ENCODE measurements at places on chromosomes 13 and 19.

GRCh38 chr19:58579473-58580142 lies 6.5 kb upstream of the MZF1 start:
- no peak for DNase-seq
- H3K36me3 ChIP-seq = peaks cover 16% of the 10 kb centered on the region
- H3K4me3 ChIP-seq = peak overlapping the region; percentile 1
- peak overlapping the region; percentile 30 for H3K27ac ChIP-seq
- H3K27me3 ChIP-seq = peaks cover 4% of the 10 kb centered on the region

DNA sequence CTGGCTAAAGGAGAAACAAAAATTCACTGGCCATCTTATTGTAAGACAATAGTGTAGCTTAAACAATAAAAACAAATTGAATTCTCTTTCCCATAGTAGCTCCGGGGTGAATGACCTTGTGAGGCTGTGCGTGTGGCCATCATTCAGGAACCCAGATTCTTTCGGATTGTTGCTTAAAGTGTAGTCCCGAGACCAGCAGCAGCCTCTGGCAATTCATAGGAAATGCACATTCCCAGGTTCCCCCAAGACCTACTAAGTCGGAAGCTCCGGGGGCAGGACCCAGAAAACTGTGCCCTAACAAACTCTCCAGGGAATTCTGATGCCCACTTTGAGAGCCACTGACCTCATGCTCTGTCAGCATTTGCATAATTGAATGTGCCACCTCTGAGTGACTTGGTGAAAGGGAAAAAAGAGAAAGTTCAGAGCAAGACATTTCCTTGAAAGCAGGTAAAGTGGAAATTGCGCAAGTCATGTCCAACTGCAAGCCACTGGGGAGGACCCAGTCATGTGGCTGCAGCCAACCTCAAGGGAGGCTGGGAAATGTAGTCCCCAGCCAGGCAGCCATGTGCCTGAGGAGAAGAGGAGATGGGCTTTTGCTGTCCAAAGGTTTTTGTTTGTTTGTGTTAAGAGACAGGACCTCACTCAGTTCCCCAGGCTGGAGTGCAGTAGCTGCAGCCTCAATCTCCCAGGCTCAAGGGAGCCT lies 50.7 kb upstream of the PNMA8B start:
- peak overlapping the region; percentile 67 for H3K27ac ChIP-seq
- H3K27me3 ChIP-seq = peaks cover 5% of the 10 kb centered on the region
- H3K36me3 ChIP-seq = no peaks in the 10 kb centered on the region
- no peak overlapping the region for H3K4me3 ChIP-seq
- DNase-seq = peak; percentile 49

DNA sequence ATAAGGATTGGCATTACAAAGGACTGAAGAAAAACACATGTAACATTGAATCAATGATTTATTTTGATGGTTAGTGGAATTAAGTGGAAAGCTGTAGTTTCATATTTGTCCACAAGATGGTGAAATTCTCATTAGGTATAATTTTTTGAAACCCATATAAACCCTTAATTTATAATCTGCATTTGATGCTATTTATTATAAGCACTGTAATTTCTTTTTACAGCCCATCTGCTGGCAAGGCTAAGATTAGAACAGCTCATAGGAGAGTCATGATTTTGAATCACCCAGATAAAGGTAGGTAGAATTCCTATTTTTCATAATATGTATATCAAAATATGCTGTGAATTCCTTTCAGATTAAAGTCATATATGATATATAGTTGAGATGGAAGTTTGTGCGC lies 62.2 kb downstream of the DNAJC15 start:
- H3K27me3 ChIP-seq = no peaks in the 10 kb centered on the region
- no peak for DNase-seq
- no peak overlapping the region for H3K27ac ChIP-seq

DNA sequence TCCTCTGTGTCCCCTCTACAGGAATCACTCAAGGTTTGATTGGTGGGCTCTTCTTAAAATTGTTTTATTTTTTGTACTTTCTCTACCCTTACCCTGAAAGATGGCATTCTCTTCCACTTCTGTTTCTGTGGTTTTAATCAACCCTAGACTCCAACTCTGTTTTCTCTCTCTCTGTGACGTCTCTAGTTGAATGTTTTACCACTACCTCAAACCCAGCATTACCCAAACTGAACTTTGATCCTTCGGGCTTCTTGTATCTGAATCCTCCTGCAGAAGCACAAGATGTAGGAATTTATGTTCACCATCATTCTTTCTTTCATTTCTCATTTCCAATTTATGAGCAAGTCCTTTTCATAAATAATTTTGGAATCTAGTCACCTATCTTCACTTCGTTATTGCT lies 39.9 kb downstream of the PCCA start:
- no peak overlapping the region for H3K4me3 ChIP-seq
- H3K27ac ChIP-seq = no peak overlapping the region
- H3K36me3 ChIP-seq = no peaks in the 10 kb centered on the region

GRCh38 chr19:49798574-49798973 lies 14.5 kb downstream of the FUZ start:
- H3K27me3 ChIP-seq = peaks cover 18% of the 10 kb centered on the region
- H3K36me3 ChIP-seq = peaks cover 35% of the 10 kb centered on the region
- no peak overlapping the region for H3K27ac ChIP-seq
- no peak for DNase-seq
- no peak overlapping the region for H3K4me3 ChIP-seq

- peak overlapping the region; percentile 89 for H3K27ac ChIP-seq
- H3K36me3 ChIP-seq = peaks cover 65% of the 10 kb centered on the region
- H3K4me1 ChIP-seq = peaks cover 63% of the 10 kb centered on the region
- no peak for DNase-seq
- peaks cover 7% of the 10 kb centered on the region for H3K27me3 ChIP-seq
These were observed 6.0 kb upstream of the CCDC97 start for GRCh38 chr19:41303954-41304353.

GRCh38 chr19:54062643-54063042 lies 1.1 kb downstream of the VSTM1 start:
- H3K36me3 ChIP-seq = no peaks in the 10 kb centered on the region
- H3K27me3 ChIP-seq = peaks cover 2% of the 10 kb centered on the region
- DNase-seq = no peak
- H3K4me3 ChIP-seq = no peak overlapping the region
- no peaks in the 10 kb centered on the region for H3K4me1 ChIP-seq

- no peak for DNase-seq
- no peak overlapping the region for H3K27ac ChIP-seq
- peaks cover 1% of the 10 kb centered on the region for H3K27me3 ChIP-seq
- no peaks in the 10 kb centered on the region for H3K4me1 ChIP-seq
These were observed 571.1 kb downstream of the MYO16 start for GRCh38 chr13:109200556-109200955.

- H3K4me3 ChIP-seq = peak overlapping the region; percentile 37
- H3K27ac ChIP-seq = no peak overlapping the region
- peaks cover 7% of the 10 kb centered on the region for H3K27me3 ChIP-seq
- no peaks in the 10 kb centered on the region for H3K4me1 ChIP-seq
- peaks cover 38% of the 10 kb centered on the region for H3K36me3 ChIP-seq
These were observed 8.2 kb upstream of the INAFM1 start for GRCh38 chr19:47266401-47266941.

DNA sequence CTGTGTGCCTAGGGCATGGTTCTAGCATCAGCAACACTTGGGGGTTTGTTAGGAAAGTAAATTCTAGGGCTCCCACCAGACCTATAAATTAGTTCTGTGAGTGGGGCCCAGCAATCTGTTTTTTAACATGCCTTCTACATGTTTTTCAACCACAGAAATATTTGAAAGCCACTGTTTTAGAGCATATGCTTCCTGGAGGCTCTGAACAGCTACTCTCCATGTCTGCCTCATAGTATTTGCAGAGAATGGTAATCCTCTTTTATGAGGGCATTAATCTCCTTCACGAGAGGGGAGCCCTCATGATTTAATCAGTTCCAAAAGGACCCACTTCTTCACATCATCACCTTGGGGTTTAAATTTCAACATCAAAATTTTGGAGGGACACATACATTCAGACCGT lies 6.0 kb downstream of the SPATA13 start:
- H3K27me3 ChIP-seq = peaks cover 8% of the 10 kb centered on the region
- no peak overlapping the region for H3K4me3 ChIP-seq
- no peak for DNase-seq
- no peaks in the 10 kb centered on the region for H3K36me3 ChIP-seq
- H3K4me1 ChIP-seq = peaks cover 11% of the 10 kb centered on the region

DNA sequence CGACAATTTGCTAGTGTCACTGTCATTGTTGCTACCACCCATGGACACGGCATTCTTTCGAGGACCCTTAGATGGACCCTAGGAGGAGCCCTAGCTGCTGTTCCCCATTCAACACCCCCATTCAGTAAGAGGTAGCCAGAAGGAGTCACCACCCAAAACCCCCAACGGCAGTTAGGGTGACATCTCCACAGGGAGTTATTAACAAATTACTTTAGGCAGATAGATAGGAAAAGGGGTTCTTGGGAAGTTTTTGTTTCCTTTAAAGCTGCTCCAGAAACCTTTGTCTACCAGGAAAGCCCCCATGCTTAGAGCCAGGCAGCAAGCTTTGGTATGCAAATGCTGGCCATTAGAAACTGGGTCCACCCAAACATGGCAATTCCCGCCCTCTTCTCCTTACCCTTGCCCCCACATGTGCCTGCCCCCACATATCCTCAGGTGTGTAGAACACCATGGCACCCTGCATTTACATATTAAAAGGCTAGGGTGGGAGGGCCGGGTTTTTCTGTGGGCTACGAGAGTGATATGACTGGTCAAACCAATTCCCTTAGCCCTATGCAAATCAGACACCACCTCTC lies 190.9 kb downstream of the SLITRK6 start:
- no peak for DNase-seq
- H3K27me3 ChIP-seq = no peaks in the 10 kb centered on the region
- H3K36me3 ChIP-seq = no peaks in the 10 kb centered on the region
- H3K4me3 ChIP-seq = no peak overlapping the region

GRCh38 chr13:28819046-28819730 lies 951 bp upstream of the MTUS2 start:
- no peaks in the 10 kb centered on the region for H3K4me1 ChIP-seq
- no peak overlapping the region for H3K4me3 ChIP-seq
- peak overlapping the region; percentile 3 for H3K27ac ChIP-seq
- DNase-seq = no peak
- H3K36me3 ChIP-seq = peaks cover 3% of the 10 kb centered on the region
- peaks cover 6% of the 10 kb centered on the region for H3K27me3 ChIP-seq

GRCh38 chr19:45173816-45174215 lies 4.2 kb downstream of the TRAPPC6A start:
- DNase-seq = no peak
- peaks cover 10% of the 10 kb centered on the region for H3K27me3 ChIP-seq
- H3K36me3 ChIP-seq = peaks cover 12% of the 10 kb centered on the region
- peaks cover 61% of the 10 kb centered on the region for H3K4me1 ChIP-seq
- H3K27ac ChIP-seq = peak overlapping the region; percentile 74
- H3K4me3 ChIP-seq = no peak overlapping the region

GRCh38 chr19:4233282-4233853 lies 4.0 kb downstream of the EBI3 start:
- no peaks in the 10 kb centered on the region for H3K36me3 ChIP-seq
- DNase-seq = peak; percentile 71
- no peak overlapping the region for H3K27ac ChIP-seq
- H3K4me1 ChIP-seq = peaks cover 2% of the 10 kb centered on the region
- H3K27me3 ChIP-seq = peaks cover 11% of the 10 kb centered on the region
- peak overlapping the region; percentile 47 for H3K4me3 ChIP-seq

DNA sequence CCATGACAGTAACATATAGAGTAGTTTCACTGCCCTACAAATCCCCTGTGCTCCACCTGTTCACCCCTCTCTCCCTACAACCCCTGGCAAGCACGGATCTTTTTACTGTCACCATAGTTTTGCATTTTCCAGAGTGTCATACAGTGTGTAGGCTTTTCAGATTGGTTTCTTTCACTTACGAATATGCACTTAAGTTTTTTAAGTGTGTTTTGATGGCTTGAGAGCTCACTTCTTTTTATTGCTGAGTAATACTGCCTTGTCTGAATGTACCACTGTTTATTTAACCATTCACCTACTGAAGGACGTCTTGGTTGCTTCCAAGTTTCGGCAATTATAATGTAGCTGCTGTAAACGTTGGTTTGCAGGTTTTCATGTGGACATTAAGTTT lies 175.1 kb downstream of the ITGBL1 start:
- no peaks in the 10 kb centered on the region for H3K27me3 ChIP-seq
- H3K36me3 ChIP-seq = no peaks in the 10 kb centered on the region
- H3K4me3 ChIP-seq = no peak overlapping the region
- no peak overlapping the region for H3K27ac ChIP-seq
- H3K4me1 ChIP-seq = peaks cover 18% of the 10 kb centered on the region

DNA sequence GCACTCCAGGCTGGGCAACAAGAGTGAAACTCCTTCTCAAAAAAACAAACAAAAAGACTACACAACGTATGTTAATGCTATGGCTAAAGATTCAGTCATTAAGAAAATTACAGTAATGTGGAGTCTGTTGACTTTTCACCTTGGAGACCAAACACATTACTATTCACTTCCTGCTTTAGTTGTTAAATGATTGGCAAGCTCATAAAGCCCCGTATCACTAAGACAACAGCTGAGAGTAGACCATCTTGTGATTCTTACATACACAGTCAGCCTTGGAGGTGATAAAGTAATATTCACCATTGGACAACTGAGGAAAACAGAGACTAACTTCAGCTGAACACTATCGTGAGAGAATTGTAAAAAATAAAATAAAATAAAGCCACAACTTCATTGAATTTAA lies 86.5 kb downstream of the KCTD12 start:
- DNase-seq = no peak
- H3K27me3 ChIP-seq = no peaks in the 10 kb centered on the region
- H3K4me1 ChIP-seq = no peaks in the 10 kb centered on the region
- H3K36me3 ChIP-seq = no peaks in the 10 kb centered on the region
